Right forelimb (tissue), 1 donor: ENCODE measurements at places on chromosomes 6 and 20.

DNA sequence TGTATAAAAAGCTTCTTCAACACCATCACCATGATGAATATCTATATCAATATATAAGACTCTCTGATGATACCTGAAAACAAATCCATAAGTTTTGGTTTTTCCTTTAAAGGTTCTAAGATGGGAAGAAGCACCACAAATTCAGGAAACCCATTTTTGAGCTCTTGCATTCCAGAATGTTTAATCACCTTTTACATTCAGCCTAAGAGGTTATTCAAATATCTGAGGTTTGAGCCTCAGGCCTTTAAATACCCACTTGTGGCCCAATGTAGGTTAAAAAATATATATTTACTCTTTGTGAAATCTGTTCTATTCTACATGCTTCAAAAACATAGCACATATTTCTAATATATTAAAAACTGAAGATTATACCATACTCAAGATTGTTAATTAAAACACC is 17.6 kb downstream of the HDAC2 start:
- no peak for DNase-seq

DNA sequence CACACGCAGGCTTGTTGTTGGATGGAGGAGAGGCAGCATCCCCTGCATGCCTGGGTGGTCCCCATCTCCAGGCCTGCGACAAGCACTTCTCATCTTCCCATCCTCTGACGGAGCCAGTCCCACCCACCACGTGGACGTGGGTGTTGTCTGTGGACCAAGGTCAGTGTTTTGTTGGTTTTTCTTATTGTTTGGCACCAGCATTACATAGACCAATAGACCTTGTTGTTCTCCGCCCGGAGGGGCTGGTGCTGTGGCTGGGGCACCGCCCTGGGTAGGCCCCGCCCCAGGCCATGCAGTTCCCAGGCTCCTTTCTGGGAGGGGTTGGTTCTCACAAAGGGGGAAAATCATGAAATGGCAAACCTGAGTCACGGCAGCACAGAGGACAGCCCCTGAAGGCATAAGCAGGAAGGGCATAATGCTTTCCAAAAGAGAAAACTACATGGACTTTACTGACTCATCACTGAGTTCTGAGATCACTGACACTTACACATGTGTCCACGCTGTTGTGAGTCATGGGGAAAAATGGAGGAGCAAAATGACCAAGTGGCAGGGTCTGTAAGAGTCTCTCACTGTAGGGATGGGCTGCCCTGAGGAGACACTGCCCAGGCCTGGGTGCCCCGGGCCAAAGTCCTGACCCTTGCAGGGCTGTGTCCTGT is 90.8 kb downstream of the THBS2 start:
- DNase-seq, result peak; percentile 45

DNA sequence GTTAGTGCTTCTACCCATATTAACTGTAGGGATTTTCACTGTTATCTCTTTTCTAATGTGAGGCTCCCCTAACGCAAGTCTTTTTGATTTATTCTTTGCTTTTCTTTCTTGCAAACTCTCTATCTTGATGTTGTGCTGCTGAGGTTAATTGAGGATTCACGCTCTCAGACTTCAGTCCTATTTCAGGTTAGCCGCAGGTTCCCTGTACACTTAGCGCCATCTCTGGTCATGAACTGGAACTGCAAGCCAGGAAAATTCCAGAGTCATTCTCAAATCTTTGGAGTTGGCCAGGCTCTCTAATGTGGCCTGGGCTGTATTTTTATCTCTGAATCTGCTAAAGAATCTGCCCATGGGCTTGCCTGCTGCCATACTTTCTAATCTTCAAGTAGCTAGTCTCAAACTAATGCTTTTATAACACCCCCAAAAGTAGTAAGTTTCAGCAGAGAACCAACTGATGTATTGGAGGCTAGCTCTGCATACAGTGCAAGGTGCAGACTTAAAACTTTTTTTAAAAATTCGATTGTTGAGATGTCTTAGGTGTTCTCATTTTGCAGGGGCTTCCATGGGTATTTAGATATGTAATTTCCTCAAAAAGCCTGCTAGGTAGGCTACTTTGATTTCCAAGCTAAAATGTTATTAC is 91.1 kb upstream of the OPRM1 start:
- DNase-seq, result no peak

DNA sequence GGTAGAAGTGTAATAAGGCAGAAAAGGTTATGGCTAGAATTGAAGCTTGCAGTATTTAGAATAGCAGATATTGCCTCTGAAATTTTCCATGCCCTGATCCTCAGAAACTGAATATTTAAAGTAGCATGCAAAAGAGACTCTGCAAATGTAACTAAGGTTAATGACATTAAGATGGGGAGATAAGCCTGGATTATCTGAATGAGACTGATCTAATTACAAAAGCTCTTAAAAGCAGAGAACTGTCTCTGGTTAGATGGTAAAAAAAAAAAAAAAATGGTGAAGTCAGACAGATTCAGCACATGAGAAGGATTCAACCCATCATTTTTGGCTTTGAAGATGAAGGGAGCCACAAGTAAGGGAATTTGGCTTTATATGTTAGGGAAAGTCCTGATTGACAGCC is 503.7 kb upstream of the IRAK1BP1 start:
- no peak for DNase-seq

DNA sequence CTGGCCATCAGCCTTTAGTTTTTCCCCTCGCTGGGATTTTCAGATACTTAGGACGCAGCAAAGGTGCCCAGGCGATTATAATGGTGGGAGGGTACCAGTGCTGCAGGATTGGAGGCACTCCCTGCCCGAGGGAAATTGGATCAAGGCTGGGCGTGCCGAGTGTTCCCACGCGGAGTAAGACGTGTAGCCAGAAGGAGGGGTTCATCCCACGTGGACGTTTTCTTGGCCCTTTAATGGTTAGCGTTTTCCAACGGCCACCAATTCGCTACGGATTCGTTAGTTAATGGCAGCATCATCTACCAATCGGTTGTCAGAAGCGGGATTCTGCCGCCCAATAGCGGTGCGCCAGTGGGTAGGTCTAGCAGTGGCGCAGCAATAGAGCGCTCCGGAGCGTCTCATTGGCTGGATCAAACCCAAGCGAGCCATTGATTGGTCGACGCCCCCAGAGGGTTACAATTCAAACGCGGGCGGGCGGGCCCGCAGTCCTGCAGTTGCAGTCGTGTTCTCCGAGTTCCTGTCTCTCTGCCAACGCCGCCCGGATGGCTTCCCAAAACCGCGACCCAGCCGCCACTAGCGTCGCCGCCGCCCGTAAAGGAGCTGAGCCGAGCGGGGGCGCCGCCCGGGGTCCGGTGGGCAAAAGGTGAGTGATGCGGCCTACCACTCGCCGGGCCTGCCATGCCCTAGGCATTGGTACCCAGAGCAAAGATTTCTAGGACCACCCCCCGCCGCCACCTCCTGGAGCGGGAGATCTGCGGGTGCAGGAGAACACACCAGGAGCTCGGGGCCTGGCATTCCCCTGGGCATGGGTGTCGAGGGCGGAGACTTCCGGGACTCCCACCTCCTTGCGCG is at the start of gene UBE2C:
Gene UBE2C, plus strand, starts transcription at position 488 of the 849 bp plus-strand sequence. Its CDS starts 52 bp downstream, at position 540.
- DNase-seq, result peak; percentile 96

- no peak for DNase-seq
Measured at GRCh38 chr6:136077834-136078576, 172.1 kb downstream of the MTFR2 start.

DNA sequence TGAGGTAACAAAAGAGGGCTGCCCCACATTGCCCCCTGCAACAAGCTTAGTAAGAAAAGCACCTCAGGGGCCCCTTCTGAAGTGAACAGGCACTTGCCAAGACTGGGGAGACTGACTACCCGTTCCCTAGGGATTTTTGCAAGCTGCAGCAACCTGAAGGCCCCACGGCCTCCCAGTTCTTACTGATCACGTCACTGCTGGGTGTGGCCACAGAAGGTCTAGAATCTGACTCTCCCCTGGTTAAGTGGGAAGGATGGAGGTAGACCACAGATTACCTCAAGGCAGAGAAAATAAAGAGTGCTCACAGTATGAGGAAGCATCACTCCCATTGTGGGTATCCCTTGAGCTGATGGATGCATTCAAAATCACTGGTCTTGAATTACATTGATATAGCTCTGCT is 201.5 kb upstream of the KCNQ5 start:
- DNase-seq, result no peak

GRCh38 chr6:150079604-150080003 is 10.7 kb upstream of the ULBP3 start:
- peak; percentile 45 for DNase-seq

DNA sequence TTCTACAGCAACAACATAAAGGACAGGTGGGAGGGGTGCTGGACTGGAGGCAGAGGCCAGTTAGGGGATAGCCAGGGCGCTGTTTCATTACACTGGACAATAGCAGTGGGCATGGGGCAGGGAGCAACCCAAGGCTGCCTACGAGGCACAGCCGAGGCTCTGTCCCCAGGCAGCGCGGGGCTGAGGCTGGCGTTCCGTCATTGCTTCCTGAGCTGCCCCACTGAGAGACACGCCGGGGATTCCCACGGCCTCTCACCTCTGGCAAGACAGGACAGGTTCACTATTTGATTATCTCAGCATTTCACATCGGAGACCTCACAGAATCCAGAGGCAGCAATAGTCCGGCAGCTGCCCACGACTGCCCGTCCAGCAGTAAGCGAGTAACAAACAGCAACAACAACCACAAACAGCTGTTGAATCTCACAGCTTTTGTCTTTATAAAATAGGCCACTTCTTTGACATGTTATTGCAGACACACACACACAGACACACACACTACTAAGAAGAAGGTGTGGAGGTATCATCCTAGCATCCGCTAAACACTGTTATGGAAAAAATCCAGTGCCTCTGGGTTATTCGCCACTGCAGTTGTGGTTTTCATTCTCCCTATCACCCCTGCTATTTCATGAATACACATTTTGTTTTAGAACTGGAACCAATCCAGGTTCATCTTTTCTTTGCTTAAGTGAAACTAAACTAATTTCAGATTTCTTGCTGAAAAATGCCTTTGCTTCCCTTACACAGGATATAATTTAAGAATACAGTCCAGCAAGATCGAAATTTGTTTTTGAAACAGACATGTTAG is 19.5 kb downstream of the KIF25 start:
- no peak for DNase-seq

- no peak for DNase-seq
Measured at GRCh38 chr6:64955435-64955848, 751.6 kb downstream of the EYS start.

DNA sequence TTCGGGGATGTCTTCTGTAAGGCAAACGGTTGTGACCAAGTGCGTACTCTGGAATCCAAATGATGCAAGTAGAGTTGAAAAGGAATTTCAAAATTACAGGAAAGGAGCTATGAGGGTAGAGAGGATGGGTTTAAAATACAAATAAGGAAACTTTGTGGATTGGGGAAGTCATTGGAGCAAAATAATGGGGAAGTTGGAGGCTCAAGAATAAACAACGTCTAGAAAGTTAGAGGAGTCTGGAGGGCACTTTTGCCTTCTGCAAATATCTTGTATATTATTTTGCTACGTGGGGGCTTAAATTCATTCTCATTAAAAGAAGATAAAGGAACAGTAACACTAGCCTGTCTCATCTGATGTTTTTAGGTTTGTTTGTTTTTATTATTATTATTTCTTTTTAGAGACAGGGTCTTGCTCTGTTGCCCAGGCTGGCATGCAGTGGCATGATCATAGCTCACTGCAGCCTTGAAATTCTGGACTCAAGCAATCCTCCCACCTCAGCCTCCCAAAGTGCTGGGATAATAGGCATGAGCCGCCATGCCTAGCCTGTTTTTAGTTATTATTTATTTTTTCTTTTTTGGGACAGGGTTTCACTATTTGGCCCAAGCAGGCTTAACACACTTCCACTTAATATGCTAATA is 55.0 kb upstream of the TNFAIP3 start:
- no peak for DNase-seq

GRCh38 chr6:142893088-142893487 is 51.9 kb downstream of the HIVEP2 start:
- no peak for DNase-seq

GRCh38 chr6:31892821-31893220 is 4.7 kb downstream of the EHMT2 start:
- DNase-seq, result no peak

DNA sequence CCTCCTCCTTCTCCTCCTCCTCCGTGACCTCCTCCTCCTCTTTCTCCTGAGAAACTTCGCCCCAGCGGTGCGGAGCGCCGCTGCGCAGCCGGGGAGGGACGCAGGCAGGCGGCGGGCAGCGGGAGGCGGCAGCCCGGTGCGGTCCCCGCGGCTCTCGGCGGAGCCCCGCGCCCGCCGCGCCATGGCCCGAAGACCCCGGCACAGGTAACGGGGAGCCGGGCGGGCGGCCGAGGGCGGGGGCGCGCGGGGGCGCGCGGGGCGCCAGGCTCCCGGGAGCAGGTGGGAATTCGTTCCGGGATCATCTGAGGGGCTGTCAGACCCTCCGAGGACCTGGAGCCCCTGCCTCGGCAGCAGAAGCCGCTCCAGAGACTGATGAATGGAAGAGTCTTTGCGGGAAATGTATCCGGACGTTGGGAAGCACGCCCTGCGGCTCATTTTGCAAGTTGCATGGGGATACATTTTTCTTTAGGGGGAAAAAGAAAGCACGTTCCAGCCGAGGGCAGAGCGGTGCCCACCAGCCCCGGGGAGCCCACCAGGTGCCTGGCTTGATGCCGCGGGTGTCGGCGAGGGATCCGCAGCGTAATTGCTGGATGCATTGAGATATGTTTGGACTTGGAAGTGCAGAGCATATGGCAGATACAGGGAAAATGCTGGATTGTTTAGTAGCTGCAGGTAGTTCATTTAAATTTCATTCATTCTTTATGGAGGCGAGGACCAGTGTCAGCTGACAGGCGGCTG is 394 bp downstream of the MYB start:
- peak; percentile 45 for DNase-seq

- no peak for DNase-seq
Measured at GRCh38 chr6:169045486-169045885, 208.2 kb downstream of the THBS2 start.

GRCh38 chr20:19710336-19711120 is 47.5 kb upstream of the RIN2 start:
- no peak for DNase-seq

DNA sequence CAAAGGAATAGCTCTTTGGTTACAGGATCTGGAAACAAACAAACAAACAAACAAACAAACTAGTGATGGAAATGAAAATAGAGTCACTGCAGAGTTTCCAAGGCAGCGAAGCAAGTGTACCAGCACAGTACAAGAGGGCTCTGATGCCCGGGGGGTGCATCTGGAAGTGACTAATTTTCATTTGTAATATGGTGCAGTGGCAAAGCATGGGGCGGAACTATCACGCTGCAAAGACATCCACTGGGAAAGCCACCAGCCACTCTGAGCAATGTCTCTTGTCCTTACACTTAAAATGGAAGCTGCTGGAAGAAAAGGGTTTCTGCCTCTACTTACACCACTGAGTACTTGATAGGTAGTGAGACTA is 44.4 kb upstream of the NEDD9 start:
- no peak for DNase-seq

DNA sequence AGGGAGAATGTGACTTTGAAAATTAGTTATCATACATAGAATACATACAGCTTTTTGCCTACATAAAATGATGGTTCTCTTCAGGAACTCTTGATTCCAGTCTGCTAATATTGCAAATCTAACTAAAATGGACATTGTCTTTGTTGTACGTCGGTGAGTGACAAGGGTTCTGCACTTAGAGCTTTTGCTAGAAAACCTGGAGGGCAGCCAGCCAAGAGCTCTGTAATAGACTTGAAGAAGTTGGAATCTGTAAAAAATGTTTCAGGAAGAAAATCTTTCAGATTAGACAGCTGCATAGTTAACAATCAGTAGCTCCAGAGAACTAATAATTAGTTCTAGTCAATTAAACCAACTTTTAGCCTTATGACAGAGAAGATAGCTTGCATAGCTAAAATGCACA is 138.3 kb downstream of the FLRT3 start:
- no peak for DNase-seq
